Hematopoietic multipotent progenitor cell (in vitro differentiated cells): ENCODE measurements at places on chromosomes 4 and X.

- DNase-seq = no peak
Observed at GRCh38 chr4:118765399-118765798, 70.5 kb downstream of the SEC24D start.

GRCh38 chr4:86500527-86500926 lies 93.6 kb upstream of the PTPN13 start:
- no peak for DNase-seq

DNA sequence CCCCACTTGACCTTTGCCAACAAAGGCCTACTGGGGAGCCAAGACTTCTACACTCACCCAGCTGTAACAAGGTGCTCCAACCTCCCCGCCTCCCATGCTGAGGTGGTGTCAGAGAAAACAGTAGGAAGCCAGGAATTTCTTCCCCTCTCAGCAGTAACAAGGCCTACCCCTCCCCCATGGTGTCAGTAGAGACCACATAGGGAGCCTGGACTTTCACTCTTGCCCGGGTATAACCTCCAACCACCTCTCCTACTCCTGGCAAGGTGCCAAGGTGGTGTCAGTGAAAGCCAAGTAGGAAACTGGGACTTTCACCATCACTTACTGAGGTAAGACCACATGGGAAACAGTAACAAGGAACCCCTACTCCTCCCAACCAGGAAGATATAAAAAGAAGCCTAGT lies 93.1 kb downstream of the SLC16A2 start:
- DNase-seq = no peak

- no peak for DNase-seq
Observed at GRCh38 chrX:154729439-154729838, 21.4 kb downstream of the GAB3 start.

DNA sequence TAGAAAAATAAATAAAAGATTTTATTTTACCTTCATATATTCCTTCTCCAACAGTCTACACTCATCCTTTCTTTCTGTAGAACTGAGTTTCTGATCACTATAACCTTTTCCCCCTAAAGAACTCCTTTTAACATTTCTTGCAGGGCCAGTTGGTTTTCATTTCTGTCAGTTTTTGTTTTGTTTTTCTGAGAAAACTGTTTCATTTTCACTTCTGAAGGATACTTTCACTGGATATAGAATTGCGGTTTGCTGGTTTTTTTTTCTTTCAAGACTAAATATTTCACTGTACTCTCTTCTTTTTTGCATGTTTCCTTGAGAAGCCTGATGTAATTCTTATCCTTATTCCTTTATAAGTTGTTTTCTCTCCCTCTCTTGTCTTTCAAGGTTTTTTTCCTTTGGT lies 90.4 kb upstream of the EOLA2 start:
- no peak for DNase-seq
